ENCODE measurements at places on chromosomes 5 and 9.
A peak's percentile ranks its signal among the peaks of the same experiment; 100 is the strongest.

- no peak for DNase-seq
Measured at GRCh38 chr5:132557478-132558172, 848 bp downstream of the RAD50 start.

GRCh38 chr9:35696520-35697215 is 6.9 kb upstream of the TPM2 start:
- peak; percentile 15 for DNase-seq

- DNase-seq = no peak
Measured at GRCh38 chr5:172170251-172170701, 17.7 kb downstream of the STK10 start.

DNA sequence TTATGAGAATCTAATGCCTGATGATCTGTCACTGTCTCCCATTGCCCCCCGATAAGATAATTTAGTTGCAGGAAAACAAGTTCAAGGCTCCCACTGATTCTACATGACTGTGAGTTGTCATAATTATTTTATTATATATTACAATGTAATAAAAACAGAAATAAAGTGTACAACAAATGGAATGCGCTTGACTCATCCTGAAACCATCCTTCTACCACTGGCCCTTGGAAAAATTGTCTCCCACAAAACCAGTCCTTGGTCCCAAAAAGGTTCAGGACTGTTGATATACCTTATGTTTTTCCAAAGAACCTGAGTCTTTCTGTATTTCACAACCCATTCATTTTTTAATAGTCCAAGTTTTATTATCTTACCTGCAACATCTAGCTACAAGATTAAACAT is 403.5 kb downstream of the TAF11L14 start:
- DNase-seq = no peak

DNA sequence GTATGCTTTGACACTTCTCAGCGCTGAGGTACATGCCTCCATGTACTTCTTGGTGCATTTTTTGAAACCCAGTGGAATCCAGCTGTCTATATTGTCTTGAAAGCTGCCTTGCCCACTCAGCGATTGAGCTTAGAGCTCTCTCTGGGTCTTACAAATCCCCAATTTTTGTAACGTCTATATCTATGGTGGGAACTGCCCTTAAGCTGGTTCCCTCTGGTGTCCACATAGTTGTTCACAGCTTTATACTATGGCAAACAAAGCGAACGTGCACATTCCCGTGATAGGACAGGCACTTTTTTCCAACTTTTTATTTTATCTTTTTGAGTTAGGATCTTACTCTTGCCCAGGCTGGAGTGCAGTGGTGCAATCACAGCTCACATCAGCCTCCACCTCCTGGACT is 20.9 kb downstream of the CDHR2 start:
- no peak for DNase-seq

- DNase-seq = no peak
Measured at GRCh38 chr9:117528225-117528624, 113.4 kb upstream of the ASTN2 start.

DNA sequence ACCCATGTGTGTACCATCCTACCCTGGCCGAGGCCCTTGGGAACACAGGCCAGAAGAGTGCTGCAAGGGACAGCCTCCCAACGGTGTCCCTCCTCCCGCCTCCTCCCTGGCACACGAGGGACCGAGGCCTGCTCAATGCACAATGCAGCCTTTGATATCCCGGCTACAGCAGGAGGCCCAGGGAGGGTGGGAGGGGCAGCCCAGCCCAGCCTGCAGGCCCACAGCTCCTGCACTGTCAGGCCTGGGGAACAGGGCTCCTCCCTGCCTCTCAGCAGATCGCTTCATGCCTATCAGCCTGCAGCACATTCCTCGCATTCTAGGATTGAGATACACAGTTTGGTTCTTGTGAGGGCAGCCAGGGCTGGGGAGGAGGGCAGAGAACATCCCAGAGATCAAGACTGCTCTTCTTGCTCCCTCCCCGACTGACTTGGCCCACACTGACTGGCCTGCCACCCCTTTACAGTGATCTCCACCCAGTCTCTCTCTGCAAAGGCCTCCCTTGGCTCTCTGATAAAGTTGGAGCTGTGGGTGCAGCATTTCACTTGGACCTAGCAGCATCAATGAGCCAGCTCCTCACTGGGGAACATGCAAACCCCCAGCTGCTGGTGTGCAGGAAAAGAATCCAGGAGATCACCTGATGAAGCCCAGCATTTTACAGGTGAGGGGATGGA is at the start of gene SH3TC2:
SH3TC2 (minus strand) TSS at position 46 of the 671 bp plus-strand sequence; CDS start at position 6, 40 bp downstream.
- DNase-seq = peak; percentile 80

DNA sequence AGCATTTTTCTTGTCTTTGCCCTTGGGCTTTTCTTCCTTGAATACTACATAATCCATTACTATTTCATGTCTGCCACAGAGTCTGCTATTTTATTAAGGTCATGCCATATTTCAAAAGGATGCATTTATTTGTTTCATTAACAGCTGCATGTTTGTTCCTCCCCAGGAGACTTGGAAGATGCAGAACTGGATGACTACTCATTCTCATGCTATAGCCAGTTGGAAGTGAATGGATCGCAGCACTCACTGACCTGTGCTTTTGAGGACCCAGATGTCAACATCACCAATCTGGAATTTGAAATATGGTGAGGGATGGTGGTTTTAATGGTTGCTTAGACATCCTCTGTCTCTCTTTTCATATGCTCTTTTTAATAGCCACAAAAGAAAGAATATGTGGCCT is 4.0 kb downstream of the IL7R start:
- DNase-seq = no peak

- DNase-seq = no peak
Measured at GRCh38 chr5:146428658-146429057, 18.5 kb upstream of the TCERG1 start.

GRCh38 chr5:113061846-113062780 is 85.5 kb downstream of the DCP2 start:
- DNase-seq = no peak

GRCh38 chr5:173859408-173860159 is 28.6 kb upstream of the CPEB4 start:
- DNase-seq = no peak

GRCh38 chr5:90015584-90016018 is 394.0 kb downstream of the CETN3 start:
- no peak for DNase-seq

GRCh38 chr9:82606492-82607382 is 456.2 kb downstream of the RASEF start:
- DNase-seq = no peak

- DNase-seq = no peak
Measured at GRCh38 chr5:55645304-55645703, 66.8 kb downstream of the SLC38A9 start.

DNA sequence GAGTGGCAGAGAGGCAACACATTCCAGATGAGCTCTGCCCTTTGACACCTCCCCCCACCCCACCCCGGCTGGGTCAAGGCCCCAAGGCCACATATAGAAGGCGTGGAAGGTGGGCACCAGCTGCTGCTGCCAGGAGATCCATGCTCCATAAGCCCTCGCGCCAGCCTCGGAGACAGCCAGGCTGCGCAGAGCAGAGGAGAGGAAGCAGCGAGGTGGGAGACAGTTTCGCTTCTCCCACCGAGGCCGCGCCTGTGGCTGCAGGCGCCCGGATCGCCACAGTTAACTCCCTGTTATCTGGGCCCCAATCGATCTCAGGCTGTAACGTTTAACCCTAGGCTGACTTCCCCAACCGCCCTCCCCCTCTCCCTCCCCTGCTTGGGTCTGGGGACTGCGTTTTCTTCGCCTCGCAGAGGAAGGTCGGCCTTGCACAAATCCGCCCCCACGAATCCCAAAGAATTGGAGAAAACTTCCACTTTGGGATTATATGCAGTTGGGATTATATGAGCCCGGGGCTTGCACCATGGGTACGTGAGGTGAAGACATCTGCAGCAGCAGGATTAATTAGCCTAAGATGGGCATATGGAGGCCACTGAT is 1.1 kb upstream of the CXXC5 start:
- no peak for DNase-seq

DNA sequence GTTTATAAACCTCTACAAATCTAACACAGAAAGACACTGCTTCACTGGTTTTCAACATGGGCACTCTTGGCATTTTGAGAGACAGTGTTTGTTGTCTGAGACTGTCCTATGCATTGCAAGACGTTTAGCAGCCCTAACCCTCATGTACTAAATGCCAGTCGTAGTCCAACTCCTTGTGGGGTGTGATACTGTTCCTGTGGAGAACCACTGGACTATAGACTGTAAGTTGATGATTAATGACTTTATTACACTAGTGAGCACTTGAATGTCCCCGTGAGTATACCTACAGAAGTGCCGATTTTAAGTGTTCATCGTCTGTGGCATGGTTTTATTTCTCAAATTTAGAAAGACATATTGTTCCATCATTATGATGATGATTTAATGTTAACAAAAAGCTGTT is 46.2 kb downstream of the RECK start:
- no peak for DNase-seq

- no peak for DNase-seq
Measured at GRCh38 chr5:133523013-133523658, 89.2 kb downstream of the FSTL4 start.

GRCh38 chr5:141846031-141846430 is 32.2 kb downstream of the PCDH1 start:
- no peak for DNase-seq

DNA sequence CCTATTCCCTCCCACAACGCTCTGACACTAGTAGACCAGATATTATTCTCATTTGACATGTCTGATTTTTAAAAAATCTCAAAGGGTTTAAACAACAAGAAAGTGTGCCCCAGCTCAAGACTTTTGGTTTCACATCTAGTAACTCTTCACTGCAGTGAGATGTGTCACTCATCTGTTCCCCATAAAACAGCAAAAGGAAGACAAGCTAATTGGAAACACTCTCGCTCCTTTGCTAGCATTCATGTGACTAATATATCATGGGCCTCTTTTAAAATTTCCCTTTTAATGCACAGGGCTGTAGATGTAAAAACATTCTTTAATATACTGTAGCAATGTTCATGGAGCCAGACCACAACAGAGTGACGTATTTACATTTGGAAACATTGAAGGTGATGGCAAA is 372.6 kb downstream of the ZNF608 start:
- no peak for DNase-seq

- no peak for DNase-seq
Measured at GRCh38 chr9:133256686-133257091, 18.3 kb downstream of the ABO start.

- no peak for DNase-seq
Measured at GRCh38 chr5:167245868-167246267, 1045.6 kb upstream of the WWC1 start.

GRCh38 chr9:61671276-61671973 is 481.6 kb downstream of the SPATA31A7 start:
- no peak for DNase-seq

DNA sequence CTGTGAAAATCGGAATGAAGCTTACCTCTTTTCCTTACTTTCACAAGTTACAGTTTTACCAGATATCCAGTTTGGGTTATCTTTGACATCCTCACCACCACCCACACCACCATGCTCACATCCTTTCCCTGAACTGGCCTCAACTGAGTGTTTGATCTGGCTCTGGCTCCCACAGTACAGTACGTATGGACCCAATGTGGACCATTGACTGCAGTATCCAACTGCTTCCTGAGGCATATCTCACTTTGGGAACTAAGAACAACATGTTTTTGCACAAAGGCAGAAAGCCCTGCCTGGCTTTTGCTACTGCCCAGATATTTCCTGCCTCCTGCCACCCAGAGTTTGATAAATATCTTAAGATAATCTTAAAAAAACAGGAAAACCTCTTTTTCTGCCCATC is 1232.0 kb upstream of the CDH18 start:
- no peak for DNase-seq

- no peak for DNase-seq
Measured at GRCh38 chr5:181109489-181110013, 21.4 kb downstream of the OR2V1 start.

DNA sequence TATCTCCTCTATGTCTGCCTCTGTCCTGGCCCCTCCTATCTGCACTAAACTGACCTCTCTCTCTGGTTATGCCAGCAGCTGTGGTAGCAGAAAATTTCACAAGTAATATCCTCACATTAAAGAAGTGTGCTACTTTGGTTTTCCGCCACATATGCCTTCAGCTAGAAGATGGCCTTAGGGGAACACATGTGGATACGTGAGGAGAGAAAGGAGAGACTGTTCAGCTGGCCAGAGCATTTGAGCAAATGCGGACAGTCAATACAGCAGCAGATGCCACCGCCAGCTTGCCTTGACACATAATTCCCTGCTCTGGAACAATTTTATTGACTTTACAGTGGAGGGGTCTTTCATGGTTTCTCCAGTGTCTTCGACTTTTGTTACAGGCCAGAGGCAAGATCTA is 434.6 kb downstream of the TAF11L14 start:
- DNase-seq = no peak

DNA sequence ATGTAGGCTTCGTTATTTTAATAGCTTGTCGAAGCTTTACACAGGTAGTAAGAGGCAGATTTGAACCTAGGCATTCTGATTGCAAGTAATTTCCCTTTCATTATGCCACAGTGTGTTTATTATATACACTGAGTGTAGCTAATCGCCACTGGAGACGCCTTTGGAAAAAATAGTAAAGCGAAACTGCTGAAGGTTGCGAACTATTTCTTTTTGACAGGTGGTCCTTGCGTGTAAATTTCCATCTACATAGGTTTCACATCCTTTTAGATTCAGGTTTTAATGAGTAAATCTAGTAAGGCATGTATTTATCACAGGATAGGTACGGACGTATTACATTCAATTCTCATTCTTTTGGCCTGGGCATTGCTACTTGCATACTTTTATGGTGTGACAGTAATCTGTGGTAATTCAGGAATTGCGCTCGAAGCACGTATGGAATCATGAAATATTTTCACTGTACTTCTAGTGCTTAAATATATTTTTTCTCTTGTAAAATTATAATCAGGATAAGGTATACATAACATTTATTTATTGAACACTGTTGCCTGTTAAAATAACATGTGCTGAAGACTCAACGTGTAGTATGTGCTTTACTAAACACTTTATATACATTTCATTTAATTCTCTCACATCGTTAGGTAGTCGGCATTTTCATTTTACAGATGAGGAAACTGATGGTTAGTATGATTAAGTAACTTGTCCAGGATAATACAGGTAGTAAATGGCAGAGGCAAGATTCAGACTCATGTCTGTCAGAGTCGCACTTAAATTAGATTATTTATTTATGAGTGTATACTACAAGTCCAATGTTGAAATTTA is 1.8 kb downstream of the MARCHF6 start:
- DNase-seq = no peak

DNA sequence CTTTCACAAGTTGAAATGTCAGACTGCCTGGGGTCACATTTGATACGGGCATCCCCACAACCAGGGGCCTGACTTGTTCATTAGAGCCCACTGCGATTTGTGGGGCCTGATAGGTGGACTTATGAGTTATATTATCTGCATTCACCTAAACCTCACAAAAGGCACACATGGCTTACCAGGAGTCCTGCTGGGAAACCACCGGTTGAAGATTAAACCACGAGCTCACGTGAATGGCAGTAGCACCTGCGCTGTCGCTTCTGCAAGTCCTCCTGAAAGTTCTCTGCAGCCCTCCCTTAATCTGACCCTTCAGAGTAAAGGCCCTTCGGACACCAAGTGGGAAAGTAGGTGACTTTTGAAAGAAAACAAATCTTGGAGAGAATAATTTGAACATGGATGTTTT is 68.9 kb downstream of the PPIC start:
- DNase-seq = no peak

- DNase-seq = no peak
Measured at GRCh38 chr9:24189986-24190385, 355.7 kb downstream of the IZUMO3 start.

GRCh38 chr9:71647094-71647591 is 121.2 kb downstream of the CEMIP2 start:
- peak; percentile 6 for DNase-seq

Measured in C1 segment of cervical spinal cord (tissue), 14 donors.